Ascending aorta (tissue), 2 donors: ENCODE measurements at places on chromosomes 5 and 9.

DNA sequence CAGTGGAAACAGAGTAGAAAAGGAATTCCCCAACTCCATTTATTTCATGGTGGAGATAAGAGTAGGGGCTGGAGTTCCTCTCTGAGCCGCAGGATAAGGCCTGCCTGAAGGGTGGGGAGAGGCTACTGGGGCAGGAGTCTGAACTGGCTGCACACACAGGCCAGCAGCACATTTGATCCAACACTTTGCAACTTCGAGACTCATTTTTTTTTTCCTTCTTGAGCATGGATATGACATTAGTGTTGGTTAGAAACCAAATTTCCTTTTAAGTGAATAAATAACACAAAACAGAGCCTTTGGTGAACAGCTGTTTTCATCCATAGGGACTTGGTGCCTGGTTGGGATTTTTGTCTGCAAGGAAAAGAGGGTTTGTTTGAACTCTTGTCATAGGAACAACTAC lies 76.6 kb downstream of the RALGPS1 start:
- no peaks in the 10 kb centered on the region for H3K27me3 ChIP-seq
- H3K27ac ChIP-seq = no peak overlapping the region
- peaks cover 2% of the 10 kb centered on the region for H3K4me1 ChIP-seq
- no peak overlapping the region for H3K4me3 ChIP-seq
- H3K36me3 ChIP-seq = no peaks in the 10 kb centered on the region

DNA sequence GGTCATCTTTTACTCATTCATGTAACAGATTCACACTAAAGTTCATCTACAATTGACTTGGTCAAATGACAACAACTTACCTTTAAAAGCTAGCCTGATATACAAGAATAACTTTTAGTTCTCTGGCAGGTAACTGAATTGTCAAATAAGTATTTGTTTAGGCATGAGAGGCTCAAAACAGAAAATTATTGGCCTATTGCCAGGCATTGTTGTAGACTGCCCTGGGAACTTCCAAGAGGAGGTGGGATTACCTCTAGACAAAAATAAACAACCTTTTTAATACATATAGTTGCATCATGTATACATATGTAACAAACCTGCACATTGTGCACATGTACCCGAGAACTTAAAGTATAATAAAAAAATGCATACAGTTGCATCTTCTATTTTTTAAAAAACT lies 18.2 kb upstream of the SLCO4C1 start:
- DNase-seq = no peak
- no peak overlapping the region for H3K27ac ChIP-seq
- H3K4me1 ChIP-seq = no peaks in the 10 kb centered on the region
- H3K27me3 ChIP-seq = no peaks in the 10 kb centered on the region
- H3K4me3 ChIP-seq = no peak overlapping the region

DNA sequence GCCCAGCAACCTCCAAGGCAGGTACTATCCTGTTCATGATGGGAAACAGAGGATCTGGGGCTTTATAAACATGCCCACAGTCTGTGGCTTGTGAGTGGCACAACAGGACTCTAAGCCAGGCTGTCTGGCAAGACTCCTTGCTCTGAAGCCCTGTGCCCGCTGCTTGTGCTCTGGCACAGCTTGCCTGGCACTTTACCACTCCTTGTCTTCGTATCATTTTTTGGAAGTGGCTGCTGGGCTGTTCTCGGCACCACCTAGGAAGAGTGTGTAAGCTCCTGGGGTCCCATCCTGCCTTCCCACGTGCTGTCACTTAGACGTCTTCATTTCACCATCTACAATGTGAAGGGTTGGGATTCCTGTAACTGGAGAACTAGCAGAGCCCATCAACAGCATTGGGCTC lies 59.3 kb upstream of the GLRX start:
- no peak for DNase-seq
- no peak overlapping the region for H3K4me3 ChIP-seq
- H3K27me3 ChIP-seq = no peaks in the 10 kb centered on the region
- peaks cover 5% of the 10 kb centered on the region for H3K4me1 ChIP-seq
- H3K36me3 ChIP-seq = no peaks in the 10 kb centered on the region

GRCh38 chr5:91255396-91256141 lies 127.5 kb downstream of the ARRDC3 start:
- H3K4me3 ChIP-seq = no peak overlapping the region
- no peaks in the 10 kb centered on the region for H3K27me3 ChIP-seq
- no peak for DNase-seq
- no peaks in the 10 kb centered on the region for H3K4me1 ChIP-seq
- no peak overlapping the region for H3K27ac ChIP-seq

DNA sequence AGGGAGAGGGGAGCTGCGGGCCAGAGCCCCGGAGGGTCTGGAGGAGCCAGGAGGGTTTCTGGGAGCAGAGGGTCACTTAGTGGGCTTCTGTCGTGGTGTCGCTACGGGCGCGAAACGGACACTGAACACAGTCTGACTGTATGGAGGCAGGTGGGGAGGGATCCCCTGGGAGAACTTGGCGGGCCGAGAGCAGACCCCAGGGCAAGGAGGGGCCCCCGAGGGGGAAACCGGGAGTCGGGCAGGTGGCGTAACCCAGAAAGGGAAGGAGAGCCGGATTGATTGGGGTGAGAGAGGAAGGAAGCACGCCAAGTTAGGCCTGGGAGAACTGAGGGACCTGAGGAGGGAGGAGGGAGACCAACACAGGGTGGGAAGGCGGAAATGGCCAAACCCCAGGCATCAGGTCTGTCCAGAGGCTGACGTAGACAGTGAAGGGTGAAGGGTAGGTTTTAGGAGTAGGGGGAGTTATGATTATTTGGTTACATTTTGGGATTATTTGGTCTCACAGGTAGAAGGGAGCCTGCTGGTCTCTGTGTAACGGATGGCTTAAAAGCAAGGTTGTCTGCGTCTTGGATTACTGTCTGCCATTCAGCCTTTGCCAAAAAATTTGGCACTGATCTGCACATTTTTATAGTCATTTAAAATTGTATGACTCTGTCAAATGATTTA lies 3.3 kb upstream of the MSMP start:
- no peak for DNase-seq
- H3K36me3 ChIP-seq = peaks cover 23% of the 10 kb centered on the region
- H3K27me3 ChIP-seq = no peaks in the 10 kb centered on the region
- peak overlapping the region; percentile 63 for H3K4me3 ChIP-seq
- H3K4me1 ChIP-seq = peaks cover 5% of the 10 kb centered on the region
- H3K27ac ChIP-seq = peak overlapping the region; percentile 98

- no peaks in the 10 kb centered on the region for H3K27me3 ChIP-seq
- no peaks in the 10 kb centered on the region for H3K36me3 ChIP-seq
- no peak for DNase-seq
- no peak overlapping the region for H3K27ac ChIP-seq
- no peak overlapping the region for H3K4me3 ChIP-seq
Observed at GRCh38 chr9:101148344-101148743, 119.8 kb downstream of the PLPPR1 start.

DNA sequence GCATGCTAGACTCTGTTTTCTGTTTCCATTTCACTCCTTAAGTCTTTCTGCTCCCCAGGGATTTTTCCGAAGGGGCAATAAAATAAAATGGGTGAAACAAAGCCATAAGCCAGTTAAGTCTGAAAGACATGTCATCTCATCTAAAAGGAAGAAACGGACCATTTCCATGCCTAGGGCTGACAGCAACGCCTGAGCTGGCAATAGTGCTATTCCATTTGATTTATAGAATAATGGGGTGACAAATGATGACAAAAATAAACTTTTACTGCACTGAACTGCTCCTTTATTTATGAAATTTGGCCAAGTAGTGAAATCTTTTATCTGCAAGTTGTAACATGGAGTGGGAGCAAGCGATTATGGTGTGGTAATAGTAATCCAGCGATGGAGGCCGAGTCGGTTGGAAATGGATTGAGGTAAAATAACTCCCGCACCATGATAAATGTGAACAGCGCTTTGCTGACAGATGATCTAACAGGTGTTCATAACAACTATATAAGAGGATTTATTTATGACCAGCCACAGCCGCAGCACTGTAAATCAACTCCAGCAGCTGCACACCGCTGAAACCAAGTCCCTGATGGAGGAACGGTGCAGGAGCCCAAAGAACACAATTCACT lies 219.8 kb upstream of the TBCA start:
- no peak overlapping the region for H3K4me3 ChIP-seq
- H3K27me3 ChIP-seq = no peaks in the 10 kb centered on the region
- peak overlapping the region; percentile 68 for H3K27ac ChIP-seq
- H3K4me1 ChIP-seq = peaks cover 23% of the 10 kb centered on the region
- H3K36me3 ChIP-seq = no peaks in the 10 kb centered on the region
- no peak for DNase-seq

- H3K4me3 ChIP-seq = no peak overlapping the region
- no peaks in the 10 kb centered on the region for H3K36me3 ChIP-seq
- no peak for DNase-seq
- no peaks in the 10 kb centered on the region for H3K4me1 ChIP-seq
Observed at GRCh38 chr5:69083412-69083811, 10.4 kb upstream of the SLC30A5 start.

GRCh38 chr9:109499631-109500410 lies 1.7 kb upstream of the PTPN3 start:
- H3K36me3 ChIP-seq = no peaks in the 10 kb centered on the region
- H3K4me3 ChIP-seq = peak overlapping the region; percentile 42
- no peak for DNase-seq
- H3K4me1 ChIP-seq = no peaks in the 10 kb centered on the region
- H3K27me3 ChIP-seq = no peaks in the 10 kb centered on the region
- peak overlapping the region; percentile 66 for H3K27ac ChIP-seq

DNA sequence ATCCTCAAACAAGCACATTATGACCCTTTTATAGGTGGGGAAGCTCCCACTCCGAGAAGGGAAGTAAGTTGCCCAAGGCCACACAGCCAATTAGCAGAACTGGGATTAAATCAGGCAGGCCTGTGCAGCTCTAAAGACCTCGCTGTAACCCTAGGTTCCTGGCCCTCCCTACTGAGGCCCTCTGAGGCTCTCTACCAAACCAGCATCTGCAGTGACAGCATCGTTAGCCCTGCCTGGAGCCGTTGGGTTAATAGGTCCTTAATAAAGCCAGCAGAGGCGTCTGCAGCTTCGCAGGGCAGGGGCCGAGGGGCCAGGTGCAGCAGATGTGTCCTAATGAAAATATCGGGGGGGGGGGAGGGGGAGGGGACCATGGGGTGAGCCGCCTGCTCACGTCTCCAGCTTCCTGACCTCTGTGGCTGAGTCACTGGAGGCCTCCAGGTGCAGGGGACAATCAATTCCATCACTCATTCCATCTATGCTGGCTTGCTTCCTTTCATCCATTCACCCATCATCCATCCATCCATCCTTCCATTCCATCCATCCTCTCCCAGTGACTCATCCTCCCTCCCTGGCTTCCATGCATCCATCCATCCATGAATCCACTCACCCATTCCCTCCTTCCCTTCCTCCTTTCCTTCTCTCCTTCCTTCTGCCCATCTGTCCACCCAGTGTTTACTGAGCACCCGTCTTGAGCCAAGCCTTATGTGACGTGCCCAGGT lies 203.9 kb downstream of the C9orf50 start:
- no peak overlapping the region for H3K27ac ChIP-seq
- H3K4me1 ChIP-seq = peaks cover 12% of the 10 kb centered on the region
- no peak for DNase-seq

DNA sequence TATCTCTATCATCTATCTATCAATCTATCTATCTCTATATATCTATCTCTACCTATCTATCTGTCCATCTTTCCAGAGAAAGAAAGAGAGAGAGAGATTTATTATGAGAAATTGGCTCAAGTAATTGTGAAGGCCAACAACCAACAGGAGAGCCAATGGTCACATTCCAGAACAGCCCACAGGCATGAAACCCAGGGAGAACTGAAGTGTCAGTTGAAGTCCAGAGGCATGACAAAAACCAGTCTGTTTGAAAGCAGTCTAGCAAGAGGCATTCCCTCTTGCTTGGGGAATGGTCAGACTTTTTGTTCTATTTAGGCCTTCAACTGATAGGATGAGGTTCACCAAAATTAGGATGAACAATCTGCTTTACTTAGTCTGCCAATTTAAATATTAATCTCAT lies 87.6 kb upstream of the PLCXD3 start:
- H3K27me3 ChIP-seq = no peaks in the 10 kb centered on the region
- H3K27ac ChIP-seq = no peak overlapping the region
- no peaks in the 10 kb centered on the region for H3K4me1 ChIP-seq
- DNase-seq = no peak

DNA sequence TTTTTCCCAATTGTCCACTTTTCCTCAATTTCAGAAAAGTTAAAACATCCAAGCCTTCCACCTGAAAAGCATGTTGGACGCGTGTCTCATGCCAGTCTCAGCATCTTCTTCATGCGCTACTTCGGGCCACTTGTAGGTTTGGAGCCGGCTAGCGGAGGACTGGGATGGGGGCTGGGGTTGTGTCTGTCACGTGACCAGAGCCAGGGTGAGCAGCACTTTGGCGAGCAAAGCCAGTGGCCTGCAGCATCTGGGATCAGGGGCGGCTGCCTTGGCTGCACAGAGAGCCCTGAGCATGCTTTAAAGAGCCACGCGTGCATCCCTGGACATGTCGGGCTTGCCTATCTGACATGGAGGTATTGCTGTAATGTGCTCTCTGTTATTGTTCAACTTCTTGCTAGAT lies 41.2 kb downstream of the SLC6A3 start:
- no peak overlapping the region for H3K27ac ChIP-seq
- H3K4me3 ChIP-seq = no peak overlapping the region
- H3K36me3 ChIP-seq = no peaks in the 10 kb centered on the region
- no peak for DNase-seq

GRCh38 chr5:149405550-149406202 lies 26.6 kb upstream of the IL17B start:
- no peaks in the 10 kb centered on the region for H3K27me3 ChIP-seq
- H3K4me3 ChIP-seq = no peak overlapping the region
- peak overlapping the region; percentile 88 for H3K27ac ChIP-seq
- peaks cover 33% of the 10 kb centered on the region for H3K36me3 ChIP-seq

DNA sequence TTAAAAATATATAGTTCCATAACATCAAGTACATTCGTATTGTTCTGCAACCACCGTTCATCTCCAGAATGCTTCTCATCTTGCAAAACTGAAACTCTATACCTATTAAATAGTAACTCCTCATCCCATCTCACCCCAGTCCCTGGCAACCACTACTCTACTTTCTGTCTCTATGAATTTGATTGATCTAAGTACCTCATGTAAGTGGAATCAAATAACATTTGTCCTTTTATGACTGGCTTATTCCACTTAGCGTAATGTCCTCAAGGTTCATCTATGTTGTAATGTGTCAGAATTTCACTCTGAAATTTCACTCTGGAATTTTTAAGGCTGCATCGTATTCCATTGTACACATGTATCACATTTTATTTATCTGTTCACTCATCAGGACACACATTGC lies 132.1 kb upstream of the RUSC2 start:
- H3K27me3 ChIP-seq = no peaks in the 10 kb centered on the region
- no peak for DNase-seq
- no peaks in the 10 kb centered on the region for H3K36me3 ChIP-seq

DNA sequence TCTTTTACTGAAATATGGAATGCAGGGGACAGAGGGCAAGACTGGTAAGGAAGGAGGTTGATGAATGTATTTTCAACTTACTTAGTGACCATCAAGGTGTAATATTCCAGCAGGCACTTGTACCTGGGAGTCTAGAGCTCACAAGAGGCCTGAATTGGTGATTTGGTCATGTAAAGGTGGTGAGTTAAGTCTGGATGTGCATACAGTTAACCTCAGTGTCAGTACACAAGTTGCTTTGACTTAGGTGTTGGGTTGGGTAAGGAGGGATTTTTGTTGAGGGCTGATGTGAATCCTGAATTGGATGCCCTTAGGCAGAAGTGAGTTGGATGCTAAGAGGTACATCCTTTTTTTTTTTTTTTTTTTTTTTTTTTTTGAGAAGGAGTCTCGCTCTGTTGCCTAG lies 7.4 kb downstream of the SREK1 start:
- DNase-seq = no peak
- no peak overlapping the region for H3K4me3 ChIP-seq
- no peaks in the 10 kb centered on the region for H3K36me3 ChIP-seq
